ENCODE measurements at places on chromosomes 6 and 20. TPM values are rescaled to one million over a fixed set of nuclear protein-coding genes. Genes with fewer than 3 reads are reported as not detected.

Gene PACRG
- not detected for total RNA-seq

Gene RIOK1
- total RNA-seq = 35.8 TPM

Gene FOXA2
- not detected for total RNA-seq

Gene JAG1
- 0.16 TPM for total RNA-seq

Gene IL17F
- not detected for total RNA-seq

Gene NRN1
- total RNA-seq = 15.3 TPM

Gene CEP250
- total RNA-seq = 74.5 TPM
